ENCODE measurements at places on chromosomes 2 and 18.

DNA sequence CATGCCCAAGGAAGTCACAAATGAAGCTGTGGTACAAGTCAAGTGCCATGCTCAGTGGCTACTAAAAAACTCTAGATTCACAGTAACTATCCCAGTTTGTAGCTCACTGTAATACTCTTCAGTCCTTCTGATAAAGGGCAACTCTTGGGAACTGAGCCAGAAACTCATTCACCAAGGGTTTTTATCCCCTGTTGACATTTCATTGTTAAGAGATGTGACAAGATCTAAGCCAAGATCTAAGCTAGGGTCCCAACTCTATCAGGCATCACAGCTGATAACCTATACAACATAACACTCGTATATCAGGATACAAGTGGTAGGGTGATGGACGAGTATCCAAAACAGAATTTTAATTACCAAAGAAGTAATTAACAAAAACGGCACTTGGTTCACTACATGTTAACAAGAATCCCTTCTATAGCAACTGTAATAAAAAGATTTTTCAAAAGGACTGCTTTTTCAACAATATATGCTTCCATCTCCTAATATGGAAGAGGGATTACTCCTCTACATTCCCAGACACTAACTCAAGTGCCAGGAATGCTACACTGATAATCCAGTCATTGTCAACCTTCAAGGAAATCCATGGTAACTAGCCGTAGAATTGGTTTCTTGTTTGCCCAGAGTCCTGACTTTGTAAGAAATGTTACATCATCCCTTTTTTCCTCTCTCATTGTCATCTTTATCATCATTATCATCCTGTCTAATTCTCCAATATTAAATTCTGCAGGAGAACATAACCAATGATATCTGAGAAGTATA is 111.7 kb downstream of the CDH2 start:
- DNase-seq = no peak

GRCh38 chr18:55179425-55179824 is 220.2 kb upstream of the CCDC68 start:
- DNase-seq = no peak

DNA sequence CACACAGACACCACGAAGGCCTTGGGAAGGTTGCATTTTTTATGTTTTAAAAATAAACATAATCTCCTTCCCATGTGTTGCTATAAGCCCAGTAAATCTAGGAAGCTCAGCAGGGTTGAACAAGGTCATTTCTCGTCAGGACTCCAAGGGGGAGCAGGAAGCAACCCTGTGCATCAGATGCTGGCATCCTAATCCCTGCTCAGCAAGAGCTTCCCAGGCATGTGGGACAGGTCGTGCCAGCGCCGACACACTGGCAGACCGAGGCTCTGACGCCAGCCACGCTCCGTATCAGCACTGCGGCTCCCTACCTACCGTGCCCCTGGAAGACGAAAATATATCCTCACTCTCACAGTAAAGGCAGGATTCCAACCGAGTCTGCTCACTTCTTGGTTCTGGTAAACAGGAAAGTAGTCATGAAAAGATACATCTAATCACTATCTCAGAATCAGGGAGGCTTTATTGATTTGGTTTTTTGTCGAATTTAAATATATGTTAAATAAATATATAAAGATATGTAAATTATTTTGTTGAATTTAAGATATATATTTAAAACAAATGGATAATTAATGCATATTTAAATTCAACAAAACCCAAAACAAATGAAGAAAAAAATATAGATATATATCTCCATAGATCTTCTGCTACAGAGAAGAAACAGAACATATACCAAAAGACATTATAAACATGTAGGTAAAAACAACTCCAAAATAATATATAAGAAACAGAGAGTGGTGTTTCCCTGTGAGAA is 61.4 kb downstream of the TXNL1 start:
- DNase-seq = no peak

GRCh38 chr2:71939588-71940535 is 207.8 kb downstream of the CYP26B1 start:
- no peak for DNase-seq

- no peak for DNase-seq
These were observed 43.0 kb upstream of the KCNE4 start for GRCh38 chr2:223008956-223009355.

DNA sequence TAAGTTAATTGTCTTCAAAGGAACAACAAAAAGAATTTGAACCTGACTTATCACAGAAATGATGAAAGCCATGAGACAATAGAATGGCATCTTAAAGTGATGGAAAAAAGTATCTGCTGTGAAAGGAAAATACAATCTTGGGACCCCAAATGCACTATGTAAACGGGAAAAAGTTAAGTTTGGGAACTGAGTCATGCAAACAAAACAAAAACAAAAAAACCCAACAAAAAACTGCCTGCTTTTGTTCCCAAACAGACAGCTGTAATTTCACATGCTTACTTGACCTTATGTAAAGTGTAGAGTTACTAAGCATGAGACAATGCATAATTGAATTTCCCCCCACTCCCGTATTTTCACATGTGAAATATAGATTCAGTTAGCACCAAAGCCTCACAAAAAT is 122.1 kb upstream of the RBMS1 start:
- DNase-seq = no peak

DNA sequence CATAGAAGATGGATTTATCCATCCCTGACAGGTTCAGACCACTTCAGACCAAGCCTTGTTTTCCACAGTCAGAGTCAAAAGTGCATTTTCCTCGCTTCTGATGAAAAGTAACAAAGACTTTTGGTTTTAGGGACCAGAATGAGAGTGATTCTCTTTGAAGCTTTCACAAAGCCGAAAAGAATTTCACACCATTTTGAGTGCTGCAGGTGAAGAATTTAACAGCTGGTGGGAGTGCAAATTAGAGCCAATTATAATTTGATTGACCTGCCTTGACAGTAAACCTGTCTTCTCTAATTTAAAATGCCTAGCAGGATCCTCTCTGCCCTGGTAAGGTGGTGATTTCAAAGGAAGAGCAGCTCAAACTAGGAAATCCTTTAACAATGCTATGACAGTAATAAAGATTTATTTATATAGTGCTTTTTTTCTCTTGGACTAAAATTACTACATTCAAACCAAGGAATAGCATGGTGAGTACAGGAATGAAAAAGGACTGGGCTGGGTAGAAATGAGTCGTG is 241.6 kb downstream of the HRH4 start:
- DNase-seq = no peak

DNA sequence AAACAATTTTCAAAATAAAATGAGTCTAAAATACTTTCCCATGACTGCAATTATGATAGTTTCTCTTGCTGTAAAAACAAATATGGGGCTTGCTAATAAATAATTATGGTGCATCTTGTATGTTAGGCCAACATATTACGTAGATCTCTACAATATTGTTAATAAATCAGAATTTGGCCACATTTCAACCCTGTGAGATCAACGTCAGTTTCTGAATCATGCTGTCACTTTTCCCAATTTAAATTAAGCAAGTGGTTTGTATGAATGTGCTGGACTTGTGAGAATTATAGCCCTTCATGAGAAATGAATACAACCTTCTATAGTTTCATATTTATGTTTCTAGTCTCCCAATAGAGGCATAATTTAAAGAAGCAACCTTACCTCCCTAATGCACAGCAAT is 808.9 kb downstream of the SUCLG1 start:
- DNase-seq = no peak

- DNase-seq = no peak
These were observed 42.1 kb downstream of the COL6A3 start for GRCh38 chr2:237371856-237372255.

GRCh38 chr2:205585449-205586383 is 96.6 kb upstream of the NRP2 start:
- DNase-seq = peak; percentile 68

DNA sequence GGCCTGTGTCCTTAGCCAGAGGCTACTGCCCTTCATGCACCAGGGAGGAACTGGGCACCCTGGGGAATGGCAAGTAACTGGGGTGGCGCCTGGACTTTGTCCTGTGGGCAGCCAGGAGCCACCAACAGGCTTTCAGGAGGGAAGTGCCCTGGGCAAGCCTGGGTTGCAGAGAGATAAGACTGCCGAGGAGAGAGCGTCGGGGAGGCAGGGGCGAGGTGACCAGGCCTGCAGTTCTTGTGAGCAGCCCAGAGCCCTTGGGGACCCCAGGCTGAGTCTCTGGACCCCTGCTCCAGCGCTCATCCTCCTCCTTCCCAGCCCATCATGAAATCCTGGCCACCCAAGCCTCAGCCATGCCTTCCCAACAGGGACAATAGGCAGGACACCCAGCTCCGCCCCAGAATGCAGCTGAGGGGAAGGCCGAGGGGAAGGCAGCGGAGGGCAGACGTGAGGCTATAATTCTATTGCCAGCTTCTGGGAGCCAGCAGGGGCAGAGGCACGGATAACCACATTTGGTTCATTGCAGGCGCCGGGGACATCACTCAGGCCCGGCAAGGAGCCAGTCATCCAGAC is 25.1 kb downstream of the ADRA2B start:
- DNase-seq = no peak

DNA sequence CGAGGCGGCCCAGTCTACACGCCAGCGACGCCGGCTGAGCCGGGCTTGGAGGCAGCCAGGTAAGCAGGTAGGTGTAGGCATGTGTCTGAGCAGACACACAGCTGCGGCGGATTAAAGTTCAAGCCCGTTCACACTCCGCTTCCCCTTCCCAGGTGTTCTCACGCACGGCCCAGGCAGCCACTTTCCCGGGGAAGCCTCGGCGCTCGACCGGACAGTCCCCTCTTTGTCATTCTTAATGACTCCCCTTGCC is 367 bp downstream of the TGFA start:
- peak; percentile 54 for DNase-seq

GRCh38 chr18:908758-909724 is 4.4 kb downstream of the ADCYAP1 start:
- DNase-seq = peak; percentile 31

Data from NCI-H510A (cell line).